ENCODE measurements at places on chromosomes 12 and 14. TPM values are rescaled to one million over a fixed set of nuclear protein-coding genes. Genes with fewer than 3 reads are reported as not detected.

MMP19 gene
- 0.65 TPM for total RNA-seq

FOXG1 gene
- total RNA-seq = not detected

GPX2 gene
- total RNA-seq = not detected

ZDHHC22 gene
- total RNA-seq = not detected

KRT78 gene
- not detected for total RNA-seq

ANG gene
- 7.8 TPM for total RNA-seq

NUDT14 gene
- 72.2 TPM for total RNA-seq

CLEC4E gene
- not detected for total RNA-seq

ERBB3 gene
- 0.48 TPM for total RNA-seq

ZNF891 gene
- total RNA-seq = 0.98 TPM

CBLN3 gene
- 1.2 TPM for total RNA-seq

GLT1D1 gene
- not detected for total RNA-seq

KLHDC1 gene
- total RNA-seq = 1.3 TPM

KRT86 gene
- not detected for total RNA-seq

RNFT2 gene
- total RNA-seq = 2.7 TPM

CPNE6 gene
- total RNA-seq = not detected

CISTR gene
- total RNA-seq = not detected

GPR162 gene
- 3.4 TPM for total RNA-seq

GEMIN2 gene
- 19.1 TPM for total RNA-seq

LMNTD1 gene
- 0.29 TPM for total RNA-seq

GNB3 gene
- total RNA-seq = 2.9 TPM

CLBA1 gene
- total RNA-seq = 6.5 TPM

ALDH6A1 gene
- total RNA-seq = 24.5 TPM

KCNMB4 gene
- 0.65 TPM for total RNA-seq

KRT72 gene
- not detected for total RNA-seq

NPFF gene
- not detected for total RNA-seq

MEG3 gene
- total RNA-seq = 11.0 TPM

SIRT4 gene
- total RNA-seq = 0.76 TPM

SIX6 gene
- total RNA-seq = not detected

NOVA1 gene
- total RNA-seq = 1.3 TPM

KCNJ8 gene
- under 0.01 TPM for total RNA-seq

HOXC11 gene
- not detected for total RNA-seq

MRPL51 gene
- 92.2 TPM for total RNA-seq

BDKRB2 gene
- 0.38 TPM for total RNA-seq

CCDC85C gene
- total RNA-seq = 36.3 TPM

SERPINA5 gene
- total RNA-seq = 0.19 TPM

KRT6C gene
- not detected for total RNA-seq

AHNAK2 gene
- total RNA-seq = 76.0 TPM

STON2 gene
- 3.6 TPM for total RNA-seq

TMEM117 gene
- total RNA-seq = 3.7 TPM

CLEC2A gene
- not detected for total RNA-seq
